ENCODE measurements at places on chromosomes 6 and 20.

- DNase-seq = no peak
These were observed 9.5 kb downstream of the PANK2 start for GRCh38 chr20:3898639-3899038.

GRCh38 chr6:139536751-139537617 lies 162.5 kb upstream of the CITED2 start:
- peak; percentile 24 for DNase-seq

DNA sequence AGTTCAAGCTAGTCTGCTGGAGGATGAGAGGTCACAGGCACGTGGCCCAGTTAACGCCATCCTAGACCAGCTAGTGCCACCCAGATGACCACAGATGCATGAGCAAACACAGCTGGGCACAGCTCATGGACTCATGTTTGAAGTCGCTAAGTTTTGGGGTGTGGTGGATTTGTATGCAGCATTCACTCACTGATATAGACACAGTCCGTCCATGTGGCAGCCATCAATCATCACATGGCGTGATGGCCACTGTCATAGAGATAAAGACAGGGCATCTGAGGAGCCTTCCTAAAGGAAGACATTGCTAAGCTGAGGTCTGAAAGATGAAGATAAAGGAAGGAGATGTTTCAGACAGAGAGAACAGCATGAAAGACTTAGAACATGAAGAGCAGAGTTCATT lies 154.4 kb upstream of the JAG1 start:
- DNase-seq = no peak

DNA sequence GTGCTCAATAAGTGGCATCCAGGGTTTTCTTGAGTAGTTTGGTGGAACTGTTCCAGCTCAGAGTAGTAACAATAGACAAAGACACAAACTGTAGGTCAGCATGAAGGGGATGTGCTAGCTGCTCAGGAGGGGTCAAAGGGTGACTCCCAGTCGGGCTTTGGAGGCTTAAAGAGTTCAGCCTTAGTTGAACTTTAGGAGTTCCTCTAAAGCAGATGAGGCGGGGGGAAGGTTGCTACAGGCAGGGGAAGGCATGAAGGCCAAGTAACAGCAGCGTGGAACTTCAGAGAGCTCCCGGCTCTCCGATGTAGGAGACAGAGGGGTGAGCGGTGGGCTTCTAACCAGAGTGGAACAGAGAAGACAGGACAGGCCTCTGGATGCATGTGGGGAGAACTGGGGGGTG lies 115.5 kb upstream of the CD93 start:
- DNase-seq = no peak

- DNase-seq = peak; percentile 32
These were observed 53.9 kb downstream of the PREX1 start for GRCh38 chr20:48773837-48774418.

DNA sequence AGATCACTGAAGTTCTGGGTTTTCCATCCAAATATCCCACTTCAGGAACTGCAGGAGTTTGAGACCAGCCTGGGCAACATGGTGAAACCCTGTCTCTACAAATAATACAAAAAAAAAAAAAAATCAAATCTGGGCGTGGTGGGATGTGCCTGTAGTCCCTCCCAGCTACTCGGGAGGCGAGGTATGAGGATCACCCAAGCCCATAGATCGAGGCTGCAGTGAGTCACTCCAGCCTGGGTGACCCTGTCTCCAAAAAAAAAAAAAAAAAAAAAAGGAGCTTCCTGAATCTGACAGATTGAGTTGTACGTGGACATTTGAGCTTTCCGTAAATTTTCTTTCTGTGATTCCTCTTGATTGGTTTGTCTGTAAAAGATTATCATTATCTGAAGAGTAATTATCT lies 55.6 kb downstream of the TULP4 start:
- no peak for DNase-seq

DNA sequence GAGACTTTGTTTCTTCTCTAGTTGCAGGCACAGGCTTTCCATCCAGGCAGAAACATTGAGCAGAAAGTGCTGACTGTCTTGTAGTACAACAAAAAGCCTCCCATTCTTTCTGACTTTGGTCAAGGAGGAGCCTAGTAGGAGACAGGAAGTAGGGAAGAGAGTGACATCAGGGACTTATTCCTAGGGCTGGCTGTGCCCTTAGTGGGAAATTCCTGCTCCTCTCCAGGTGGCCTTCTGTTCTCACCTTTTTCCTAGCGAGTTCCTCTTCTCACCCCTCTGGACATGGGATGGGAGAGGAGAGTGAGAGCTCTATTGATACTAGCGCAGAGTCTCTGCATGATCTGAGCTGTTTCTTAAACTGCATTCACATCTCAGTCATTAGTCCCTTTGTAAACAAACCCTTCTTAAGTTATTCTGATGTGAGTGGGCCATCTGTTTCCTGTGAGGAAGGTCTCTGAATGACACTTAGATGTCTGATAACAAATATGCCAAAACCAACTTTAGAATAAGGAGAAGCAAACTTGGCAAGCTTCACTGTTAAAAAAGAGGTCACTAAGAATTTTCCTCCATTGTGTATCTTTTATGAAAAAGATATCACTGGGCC lies 455.0 kb downstream of the GJA1 start:
- DNase-seq = no peak

DNA sequence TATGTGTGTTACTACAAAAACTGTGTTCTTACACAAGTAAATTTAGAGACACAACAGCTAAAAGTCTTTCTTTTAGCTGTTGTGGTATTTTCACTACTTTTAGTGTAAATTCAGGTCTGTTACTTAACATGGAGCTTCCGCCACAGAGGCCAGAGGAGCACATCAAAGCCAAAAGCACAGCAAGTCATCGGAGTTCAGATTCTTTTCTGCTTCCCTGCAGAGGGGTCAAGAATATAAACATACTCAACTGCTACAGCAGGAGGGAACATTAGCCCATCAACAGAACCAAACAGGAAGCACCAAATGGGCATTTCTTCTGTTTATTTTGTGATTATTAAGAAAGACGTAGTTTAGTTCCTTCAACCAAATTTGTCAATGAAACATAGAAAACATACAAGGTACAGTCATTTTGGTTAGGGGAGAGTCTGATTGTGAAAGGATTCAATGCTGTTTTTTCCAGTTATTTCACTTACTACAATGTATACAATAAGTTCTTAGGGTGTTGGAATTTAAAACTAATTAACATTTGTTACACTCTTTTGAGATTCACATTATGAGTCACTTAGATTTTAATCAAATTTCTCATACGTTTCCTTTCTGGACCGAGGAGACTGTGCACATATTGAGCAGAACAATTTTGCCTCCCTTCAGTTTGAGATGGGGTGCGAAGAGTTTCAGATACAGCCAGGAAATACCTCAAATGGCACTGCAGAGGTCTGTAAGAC lies 42.8 kb upstream of the DSE start:
- DNase-seq = no peak

- DNase-seq = peak; percentile 48
These were observed 1.2 kb downstream of the MTCH1 start for GRCh38 chr6:36984581-36985416.

GRCh38 chr6:169158691-169159090 lies 95.0 kb downstream of the THBS2 start:
- no peak for DNase-seq
